Stimulated activated CD4-positive, alpha-beta T cell treated with anti-CD3 and anti-CD28 coated beads, TNF-alpha, amount 100 ng/mL, for 1 hour (primary cell): ENCODE measurements at places on chromosomes 2 and 18.

- no peak for DNase-seq
These were observed 77.7 kb upstream of the WDR75 start for GRCh38 chr2:189363559-189363958.

DNA sequence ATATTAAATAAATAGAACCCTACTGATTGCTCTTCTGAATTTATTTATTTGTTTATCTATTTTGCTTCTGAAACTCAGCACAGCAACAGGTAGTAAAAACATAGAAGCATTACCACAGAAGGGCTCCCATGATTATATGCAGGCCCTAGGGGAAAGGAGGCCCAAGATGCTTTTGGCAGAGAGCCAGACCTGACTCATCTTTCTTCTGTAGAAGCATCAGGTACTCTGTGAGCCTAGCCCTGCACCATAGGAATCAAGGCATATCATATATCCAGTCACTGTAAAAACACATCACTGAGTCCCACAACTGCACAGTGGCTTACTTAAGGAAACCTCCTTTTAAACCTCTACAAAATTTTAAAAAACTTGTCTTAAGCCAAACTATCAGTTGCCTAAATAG is 1.8 kb downstream of the SCN9A start:
- no peak for DNase-seq

DNA sequence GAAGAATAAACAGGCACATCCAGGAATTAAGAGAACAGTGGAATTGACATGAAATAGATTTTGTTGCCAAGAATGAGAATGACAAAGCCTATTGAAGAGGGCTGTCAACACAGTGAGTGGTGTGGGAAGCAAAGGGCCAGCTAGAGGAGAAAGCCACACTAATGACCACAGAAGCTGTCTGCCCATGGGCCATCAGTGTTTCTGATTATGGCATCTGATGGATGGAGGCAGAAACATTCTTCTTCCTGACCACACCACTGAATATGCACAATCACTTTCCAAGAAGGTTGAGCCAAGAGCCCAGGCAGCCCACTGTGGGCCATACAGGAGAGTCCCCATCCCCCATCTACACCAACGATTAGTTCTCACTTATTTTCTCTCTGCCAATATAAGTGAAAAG is 146.0 kb upstream of the SH3BP4 start:
- DNase-seq, result no peak

DNA sequence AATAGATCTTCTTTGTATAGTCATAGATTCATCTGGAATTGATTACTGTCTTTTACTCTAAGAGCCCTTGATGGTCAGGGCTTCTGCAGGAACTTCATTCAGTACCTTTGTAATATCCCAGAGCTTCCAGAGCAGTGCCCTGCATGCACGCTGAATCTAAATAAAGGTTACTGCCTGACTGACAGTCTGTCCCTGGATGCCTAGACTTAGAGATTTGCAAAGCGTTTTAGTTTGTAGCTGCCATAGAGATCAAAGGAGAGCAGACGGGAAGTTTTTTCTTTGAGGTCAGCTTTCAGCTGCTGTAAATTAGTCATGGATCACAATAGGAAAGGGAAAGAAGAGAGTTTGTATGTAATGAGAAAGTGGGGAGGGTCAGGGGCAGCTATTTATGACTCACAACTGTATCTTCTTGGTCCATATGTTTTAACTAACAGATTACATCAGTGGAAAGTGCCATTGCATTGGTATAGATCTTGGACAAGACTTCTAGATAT is 45.2 kb upstream of the NYAP2 start:
- no peak for DNase-seq

- no peak for DNase-seq
These were observed 19.6 kb downstream of the RAMP1 start for GRCh38 chr2:237879058-237879430.

DNA sequence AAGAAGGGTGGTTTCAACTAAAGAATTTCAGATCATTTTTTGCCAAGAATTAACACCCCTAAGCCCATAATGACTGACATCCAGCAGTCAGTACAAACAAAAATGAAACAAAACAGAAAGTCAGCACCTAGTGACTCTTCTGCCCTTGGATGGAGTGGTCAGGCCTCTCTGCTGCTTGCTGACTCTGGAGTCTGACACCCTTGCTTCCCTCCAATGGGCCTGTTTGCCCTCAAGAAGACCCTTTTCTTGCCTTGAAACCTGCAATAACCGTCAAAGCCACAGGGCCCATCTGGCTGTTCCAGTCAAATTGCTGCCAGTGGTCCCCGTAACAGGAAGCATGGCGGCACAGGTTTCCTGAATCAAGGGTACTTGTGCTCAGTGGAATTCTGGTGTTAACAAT is 27.2 kb upstream of the CYTIP start:
- DNase-seq, result no peak

DNA sequence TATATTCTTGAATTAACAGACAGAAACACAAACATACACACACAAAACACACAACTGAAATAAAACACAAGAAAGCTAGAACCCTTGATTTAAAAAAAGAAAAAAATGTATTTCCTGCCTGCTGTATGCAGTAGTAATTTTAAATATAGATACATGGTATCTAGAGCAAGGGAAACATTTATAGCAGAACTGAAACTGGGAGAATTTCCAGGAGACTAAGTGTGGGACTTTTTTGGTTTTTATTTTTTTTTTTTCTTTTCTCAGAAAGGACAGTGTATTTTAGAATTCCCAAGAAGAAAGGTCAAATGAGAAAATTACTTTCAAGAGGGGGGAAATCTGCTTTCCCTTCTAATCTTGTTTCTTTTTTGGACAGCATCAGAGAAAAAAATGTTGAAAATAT is 558.9 kb upstream of the PKDCC start:
- no peak for DNase-seq

DNA sequence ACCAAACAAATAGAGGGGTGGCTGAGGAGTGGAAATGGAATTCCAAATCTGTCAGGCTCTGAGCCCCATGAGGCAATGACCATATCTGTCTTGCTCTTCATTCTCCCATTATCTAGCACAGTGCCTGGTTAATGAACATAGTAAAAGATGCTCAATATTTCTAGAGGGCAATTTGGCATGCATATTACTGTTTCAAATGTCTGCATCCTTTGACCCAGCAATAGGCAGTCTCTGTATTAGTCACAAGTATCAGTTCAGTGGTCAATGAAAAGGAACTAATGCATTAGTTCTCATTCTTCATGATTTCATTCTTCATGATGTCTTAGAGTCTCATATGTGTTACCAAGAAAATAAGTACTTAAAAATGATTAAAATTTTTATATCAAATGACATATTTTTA is 28.4 kb upstream of the MALL start:
- DNase-seq, result no peak

GRCh38 chr2:101881131-101881530 is 110.6 kb upstream of the IL1R2 start:
- DNase-seq, result no peak

GRCh38 chr2:57542081-57542480 is 504.5 kb upstream of the VRK2 start:
- DNase-seq, result no peak

DNA sequence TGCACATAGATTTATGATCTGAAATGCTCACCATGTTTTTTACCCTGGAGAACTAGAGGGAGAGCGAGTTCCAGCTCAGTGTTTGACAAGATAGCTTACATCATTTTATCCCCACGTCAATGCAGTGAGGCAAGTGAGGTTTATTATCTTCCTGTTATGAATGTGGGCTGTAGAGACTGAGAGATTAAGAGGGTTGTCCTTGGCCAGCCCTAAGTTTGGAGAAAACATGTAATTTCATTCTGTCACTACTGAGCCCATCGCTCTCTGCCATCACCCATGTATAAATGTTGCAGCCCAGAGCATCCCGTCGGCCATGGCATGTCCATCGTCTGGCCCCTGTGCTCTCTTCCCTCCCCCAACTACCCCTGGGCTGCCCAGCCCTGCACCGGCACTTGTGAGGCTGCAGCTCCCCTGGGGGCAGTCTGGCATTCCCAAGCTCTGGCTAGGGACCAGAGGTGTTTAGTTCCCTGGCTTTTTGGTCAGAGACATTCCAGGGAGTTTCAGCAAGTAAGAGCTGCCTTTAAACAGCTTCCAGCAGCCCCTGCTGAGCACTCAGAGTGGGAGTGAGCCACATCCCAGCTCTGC is 136.7 kb downstream of the ANTXR1 start:
- DNase-seq, result no peak
